ENCODE measurements at places on chromosomes 16 and 17. TPM values are rescaled to one million over a fixed set of nuclear protein-coding genes. Genes with fewer than 3 reads are reported as not detected.

LUC7L3 gene
- 49.3 TPM for total RNA-seq

CSH1 gene
- not detected for total RNA-seq

TEDC2 gene
- 0.95 TPM for total RNA-seq

- DNase-seq = peak; percentile 46
Observed at GRCh38 chr16:89020068-89020924, 43.3 kb upstream of the CBFA2T3 start.

DNA sequence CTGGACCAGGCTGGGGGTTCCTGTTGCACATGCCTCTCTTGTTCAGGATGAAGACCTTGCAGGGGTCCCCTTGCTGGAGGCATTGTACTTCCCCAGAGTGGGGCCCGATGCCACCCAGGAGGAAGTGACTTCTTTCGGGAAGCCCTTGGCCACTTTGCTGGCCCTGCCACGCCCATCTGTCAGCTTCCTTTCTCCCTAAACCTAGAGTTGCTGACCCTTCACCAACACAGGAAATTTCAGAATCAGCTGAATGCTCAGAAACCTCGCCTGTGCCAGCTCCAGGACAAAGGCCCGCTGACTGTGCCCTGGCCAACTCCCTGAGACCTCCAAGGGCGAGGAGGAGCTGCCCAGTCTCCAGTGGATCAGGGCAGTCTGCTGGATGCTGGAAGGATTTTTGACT, 26.7 kb downstream of the WNT9B start:
- DNase-seq = no peak

DNA sequence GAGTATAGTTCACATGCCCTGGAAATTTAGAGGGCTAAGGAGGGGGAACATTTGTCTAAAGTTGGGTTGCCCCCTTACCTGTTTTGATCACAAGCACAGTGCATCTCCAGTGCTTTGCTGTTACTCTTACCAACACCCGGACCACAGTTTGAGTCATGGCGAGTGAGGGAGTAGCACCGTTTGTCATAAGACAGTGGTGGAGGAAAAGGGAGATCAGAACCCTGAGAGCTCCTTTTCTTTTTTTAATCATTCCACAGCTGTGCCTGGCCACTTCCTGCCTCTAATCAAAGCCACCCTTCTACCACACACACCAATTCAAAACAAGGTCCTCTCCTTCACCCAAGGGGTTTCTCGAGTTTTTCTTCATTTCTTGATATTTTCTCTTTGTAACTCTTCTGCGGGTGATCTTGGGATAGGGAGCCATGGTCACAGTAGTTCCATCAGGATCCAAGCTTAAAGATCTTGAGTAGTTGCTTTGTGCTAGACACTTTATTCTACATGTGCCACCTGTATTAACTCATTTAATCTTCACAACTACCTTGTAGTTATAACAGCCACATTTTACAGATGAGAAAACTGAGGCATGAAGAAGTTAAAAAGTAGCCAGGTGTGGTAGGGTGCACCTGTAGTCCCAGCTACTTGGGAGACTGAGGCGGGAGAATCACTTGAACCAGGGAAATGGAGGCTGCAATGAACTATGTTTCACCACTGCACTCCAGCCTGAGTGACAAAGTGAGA, 5.0 kb upstream of the MYL4 start:
- DNase-seq = no peak
